Left lobe of liver (tissue), 2 donors: ENCODE measurements at places on chromosomes 6 and 20.

DNA sequence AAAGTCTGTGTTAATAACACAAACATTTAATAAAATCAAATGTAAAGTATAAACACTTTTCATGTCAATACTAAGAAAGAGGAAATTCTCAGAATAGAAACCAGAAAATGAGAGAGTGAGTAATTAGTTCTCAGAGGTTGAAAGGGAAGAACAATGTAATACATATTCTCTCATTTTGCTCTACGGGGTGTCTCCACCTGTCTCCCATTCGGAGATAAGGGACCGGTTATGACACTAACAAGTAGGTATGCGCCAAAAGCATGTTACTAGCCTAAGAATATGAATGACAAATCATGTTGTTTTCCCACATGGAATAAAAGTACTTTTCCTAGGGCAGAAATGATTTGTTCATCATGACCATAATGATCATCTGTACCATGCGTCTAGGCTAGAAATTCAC is 35.6 kb upstream of the PRELID3B start:
- no peak for DNase-seq

DNA sequence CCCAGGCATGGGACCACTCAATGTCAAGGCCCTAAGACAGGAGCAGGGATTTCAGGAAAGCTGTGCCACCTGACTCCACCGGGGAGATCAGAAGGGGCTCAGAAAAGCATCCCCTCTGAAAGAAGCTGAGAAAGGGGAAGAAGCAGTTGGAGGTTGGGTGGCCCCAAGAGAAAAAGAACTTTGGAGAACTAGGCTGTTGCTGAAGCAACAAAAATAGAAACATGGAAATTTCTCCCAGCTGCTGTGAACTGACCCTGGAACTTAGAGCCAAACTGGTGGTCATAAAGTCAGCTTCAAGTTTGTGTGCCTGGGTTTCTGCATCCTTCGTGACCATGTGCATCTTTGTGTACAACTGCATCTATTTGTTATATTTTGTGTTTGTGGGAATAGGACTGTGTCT is 534.5 kb downstream of the MAFB start:
- no peak for DNase-seq

DNA sequence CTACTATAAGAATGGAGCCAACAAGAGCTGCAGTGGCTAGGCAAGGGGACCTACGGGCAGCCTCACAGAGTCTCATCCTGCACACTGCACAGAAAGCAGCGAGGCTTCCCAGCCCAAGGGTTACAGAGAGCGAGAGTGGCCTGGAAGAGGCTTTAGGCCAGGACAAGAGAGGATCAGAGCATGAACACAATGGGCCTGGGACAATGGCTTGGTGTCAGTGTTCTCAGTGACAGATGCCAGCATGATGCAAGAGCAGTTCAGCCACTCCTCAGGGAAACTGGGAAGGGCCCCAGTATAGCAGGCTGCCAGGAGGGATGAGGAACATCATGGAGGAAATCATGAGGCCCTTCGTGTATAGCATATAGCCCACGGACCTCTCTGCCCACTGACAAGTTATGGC is 108.0 kb downstream of the NUS1 start:
- no peak for DNase-seq

- no peak for DNase-seq
Observed at GRCh38 chr6:50720623-50721022, 7.3 kb downstream of the TFAP2D start.

GRCh38 chr6:104630955-104631354 is 228.8 kb downstream of the HACE1 start:
- no peak for DNase-seq

DNA sequence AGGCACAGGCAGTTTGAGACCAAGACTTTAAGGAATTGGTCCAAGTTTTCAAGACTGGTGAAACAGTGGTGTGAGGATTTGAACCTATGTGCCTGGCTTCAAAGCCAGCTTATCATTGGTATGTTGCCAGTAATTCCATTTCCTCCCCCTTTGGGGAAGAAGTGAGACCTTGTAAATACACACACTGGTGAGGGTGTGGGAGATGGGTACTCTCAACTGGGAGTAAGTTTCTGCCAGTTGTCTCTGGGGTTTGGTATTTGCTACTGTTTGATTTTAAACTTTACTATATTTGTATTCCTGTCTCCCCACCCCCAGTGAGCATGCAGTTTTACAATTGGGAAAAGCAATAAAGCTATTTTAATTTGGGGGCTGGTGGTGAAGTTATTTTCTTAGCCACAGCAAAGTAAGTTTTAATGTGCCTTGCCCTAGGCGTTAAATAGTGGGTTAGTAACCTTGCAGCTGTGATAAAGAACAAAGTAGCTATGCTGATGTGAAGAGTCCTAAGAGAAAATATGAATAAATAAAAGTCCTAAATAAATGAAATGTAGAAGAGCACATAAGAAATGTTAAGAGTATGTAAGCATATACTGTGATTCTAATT is 31.0 kb downstream of the SNX9 start:
- DNase-seq = no peak

DNA sequence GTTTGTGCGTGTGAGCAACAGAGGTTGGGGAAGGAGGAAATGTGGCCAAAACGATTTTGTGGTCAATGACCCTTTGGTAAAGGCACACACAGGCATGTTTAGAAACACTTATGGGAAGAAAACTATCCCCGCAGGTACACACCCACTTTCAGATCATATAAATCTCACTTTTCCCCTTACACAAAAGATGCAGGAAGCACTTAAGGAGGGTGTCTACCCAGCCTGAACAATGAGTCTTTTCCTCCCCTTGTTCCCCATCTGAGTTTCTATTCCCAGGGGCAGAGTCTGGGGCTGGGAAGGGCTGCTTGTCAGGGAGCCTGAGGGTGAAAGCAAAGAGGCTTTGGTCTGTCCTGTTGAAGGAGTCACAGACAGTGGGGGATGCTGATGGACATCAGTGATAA is 193.2 kb upstream of the SALL4 start:
- DNase-seq = no peak

DNA sequence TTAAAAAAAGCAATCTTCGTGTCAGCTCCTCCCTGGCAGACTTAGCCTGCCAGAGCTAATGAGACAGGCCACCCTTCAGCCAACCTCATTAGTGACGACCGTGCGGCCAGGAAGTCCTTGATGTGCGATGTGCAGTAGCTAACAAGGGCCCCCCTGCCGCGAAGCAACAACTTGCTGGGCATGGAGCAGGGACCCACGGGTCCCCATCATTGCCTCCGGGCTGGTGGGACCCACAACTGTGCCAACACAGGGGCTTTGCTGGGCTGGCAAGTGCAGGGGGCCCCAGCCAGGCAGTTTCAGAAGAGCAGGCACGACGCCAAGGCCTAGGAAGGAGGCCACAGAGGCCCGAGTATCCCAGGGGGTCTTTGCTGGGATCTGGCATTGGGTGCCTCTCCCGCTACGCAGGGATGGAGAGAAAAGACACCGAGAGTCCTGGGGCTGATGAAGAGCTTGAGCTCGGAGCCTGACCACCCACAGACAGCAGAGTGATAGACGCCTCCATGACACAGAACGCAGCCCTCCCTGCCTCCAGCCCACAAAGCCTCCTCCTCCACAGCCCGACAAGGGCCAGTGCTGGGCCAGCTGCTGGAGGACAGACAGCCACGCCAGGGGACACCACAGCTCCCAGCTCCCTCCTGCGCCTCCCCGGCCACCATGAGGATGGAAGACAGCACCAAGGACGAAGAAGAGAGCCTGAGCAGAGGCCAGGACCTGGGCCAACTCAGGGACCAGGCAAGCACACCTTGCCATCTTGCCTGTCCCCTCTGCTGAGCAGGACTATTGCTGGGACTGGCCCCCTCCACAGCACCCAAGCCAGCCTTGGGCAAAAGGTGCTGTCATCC is 96.6 kb downstream of the YTHDF1 start:
- no peak for DNase-seq

GRCh38 chr6:135382182-135382628 is 115.3 kb downstream of the AHI1 start:
- no peak for DNase-seq

DNA sequence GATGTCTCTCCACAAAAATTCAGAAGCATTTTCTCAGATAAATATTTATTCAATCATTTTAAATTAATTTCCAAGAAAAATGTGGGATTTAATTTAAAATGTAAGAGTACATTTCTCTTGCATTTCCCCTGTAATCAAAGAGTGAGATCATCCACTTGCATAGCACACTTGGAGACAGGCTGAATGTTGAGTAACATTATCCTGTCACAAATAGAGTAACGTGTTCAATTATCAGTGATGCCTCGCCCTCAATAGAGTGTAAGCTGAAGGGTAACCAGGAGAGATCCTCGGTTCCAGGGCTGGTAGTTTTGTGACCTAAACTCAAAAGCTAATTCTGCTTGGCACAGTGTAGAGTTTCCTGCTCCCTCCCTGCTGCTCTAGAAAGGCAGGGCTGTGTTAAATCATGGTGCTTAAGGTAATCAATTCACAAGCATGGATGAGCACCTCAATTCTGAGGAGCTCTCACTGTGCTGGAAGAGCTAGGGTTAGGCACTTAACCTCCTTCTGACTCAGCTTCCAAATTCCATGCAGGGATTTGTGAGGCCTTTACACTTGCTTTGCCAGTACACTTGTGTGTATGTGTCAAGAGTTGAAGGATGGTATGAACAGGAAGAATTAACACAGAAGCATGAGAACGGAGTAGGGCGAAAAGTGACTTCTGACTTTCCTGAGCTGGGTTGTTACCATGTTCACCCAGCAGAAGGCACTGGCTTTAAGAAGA is 56.6 kb downstream of the MMUT start:
- no peak for DNase-seq

- no peak for DNase-seq
Observed at GRCh38 chr20:32539026-32539816, 45.9 kb downstream of the NOL4L start.

DNA sequence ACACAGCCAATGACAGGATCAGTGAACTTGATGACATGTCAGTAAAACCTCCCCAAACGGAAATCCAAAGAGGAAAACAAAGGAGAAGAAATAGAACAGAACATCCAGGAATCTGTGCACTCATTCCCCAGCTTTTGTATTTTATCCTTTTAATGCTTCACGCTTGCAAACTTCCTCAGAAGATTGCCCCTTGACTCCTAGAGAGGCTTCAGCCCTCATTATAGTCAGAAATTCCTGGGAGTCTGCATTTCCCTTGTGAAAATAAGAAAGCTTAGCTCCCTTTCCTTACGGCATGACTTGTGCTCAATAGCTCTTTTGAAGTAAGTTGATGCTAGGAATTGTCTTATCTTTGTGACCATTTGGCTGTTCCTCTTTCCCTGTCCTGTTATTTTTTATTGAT is 313.6 kb upstream of the OPRM1 start:
- DNase-seq = no peak

DNA sequence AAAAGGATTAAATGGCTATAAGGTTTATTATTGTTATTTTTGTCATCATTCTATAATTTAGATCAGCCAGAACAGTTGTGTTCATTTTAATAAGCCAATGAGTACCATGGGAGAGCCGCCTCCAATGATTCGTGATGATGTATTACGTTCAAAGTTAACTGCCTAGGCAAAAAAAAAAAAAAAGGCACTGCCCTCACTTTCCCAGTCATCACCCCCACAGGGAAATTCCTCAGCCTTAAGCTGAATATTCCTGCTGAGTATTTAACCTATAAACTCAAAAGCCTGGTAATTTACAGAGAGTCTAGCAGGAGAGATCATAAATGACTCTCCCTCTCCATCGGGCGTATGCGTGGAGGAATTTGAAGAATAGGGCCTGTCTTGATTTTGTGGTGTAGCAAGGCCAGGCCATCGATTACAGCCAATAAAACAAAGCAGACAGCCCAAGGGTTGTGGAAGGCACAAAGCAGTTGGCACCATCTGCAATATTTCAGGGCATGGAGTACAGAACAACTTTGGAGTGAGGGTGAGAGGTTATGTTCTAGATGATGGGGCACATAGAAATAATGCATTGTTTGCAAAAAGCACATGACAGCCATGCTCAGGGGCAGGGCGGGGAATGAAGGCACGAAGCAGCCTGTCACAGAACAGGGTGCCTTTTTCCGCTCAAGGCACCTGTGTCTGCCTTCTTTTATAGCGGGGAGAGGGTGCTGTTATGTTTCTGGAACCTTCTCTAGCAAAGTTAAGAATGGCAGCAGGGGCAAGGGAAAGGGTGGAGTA is 138.2 kb upstream of the DTNBP1 start:
- no peak for DNase-seq

- DNase-seq = no peak
Observed at GRCh38 chr20:25177890-25178321, 17.6 kb upstream of the ENTPD6 start.

- DNase-seq = no peak
Observed at GRCh38 chr20:50404419-50405234, 105.6 kb upstream of the PTPN1 start.

DNA sequence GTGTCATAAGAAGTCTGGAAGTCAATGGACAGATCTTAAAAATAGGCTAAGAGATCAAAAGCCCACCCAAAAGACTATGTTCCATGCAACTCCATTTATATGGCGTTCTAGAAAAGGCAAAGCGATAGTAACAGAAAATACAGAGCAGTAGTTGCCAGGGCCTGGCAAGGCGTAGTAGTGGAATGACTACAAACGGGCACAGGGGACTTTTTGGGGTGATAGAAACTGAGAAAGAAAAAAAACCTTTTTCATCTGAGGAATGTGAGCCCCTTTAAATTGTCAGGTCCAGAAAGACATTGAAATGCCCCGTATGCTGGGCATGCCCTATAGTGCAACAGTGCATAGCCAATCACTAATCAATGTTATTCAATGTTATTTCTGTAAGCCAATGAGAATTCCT is 47.2 kb upstream of the FAM50B start:
- DNase-seq = no peak

- DNase-seq = no peak
Observed at GRCh38 chr6:105364243-105364642, 38.6 kb downstream of the PREP start.

DNA sequence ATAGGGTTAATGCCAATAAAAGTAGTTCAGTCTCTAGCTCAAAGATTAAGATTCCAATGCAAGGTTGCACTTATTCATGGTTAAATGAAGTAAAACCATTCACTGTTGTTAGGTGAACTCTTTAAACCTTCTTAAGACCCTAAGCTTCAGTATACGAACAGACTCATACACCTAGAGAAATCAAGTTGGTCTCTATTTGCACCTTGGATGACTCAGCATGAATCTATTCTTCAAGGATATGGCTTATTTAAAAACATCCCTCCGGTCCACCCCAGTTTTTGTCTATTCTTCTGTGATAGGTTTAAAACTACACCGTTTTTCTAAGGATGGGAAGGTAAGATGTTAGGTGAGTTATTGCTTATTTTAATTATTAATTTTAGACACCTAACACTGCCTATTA is 932 bp upstream of the TAAR9 start:
- DNase-seq = no peak

GRCh38 chr6:169098116-169098515 is 155.5 kb downstream of the THBS2 start:
- DNase-seq = no peak

DNA sequence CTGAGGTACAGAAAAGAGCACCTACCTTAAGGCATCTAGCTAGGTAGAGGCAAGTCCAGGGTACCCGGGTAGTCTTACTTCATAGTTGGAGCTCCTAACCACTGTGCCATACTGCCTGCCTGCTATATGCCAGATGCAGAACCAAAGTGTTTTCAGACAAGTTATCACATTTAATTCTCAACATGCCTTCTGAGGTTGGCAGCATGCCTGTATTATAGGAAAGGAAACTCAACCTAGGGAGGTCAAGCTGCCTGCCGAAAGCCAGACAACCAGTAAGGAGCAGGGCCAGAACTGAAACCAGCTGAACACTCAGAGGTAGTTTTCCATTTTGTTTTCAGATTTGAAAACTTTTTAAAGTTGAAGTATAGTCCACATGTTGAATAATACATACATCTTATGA is 5.4 kb downstream of the CTNNBL1 start:
- no peak for DNase-seq

- no peak for DNase-seq
Observed at GRCh38 chr6:122571888-122572287, 38.3 kb upstream of the PKIB start.

- DNase-seq = no peak
Observed at GRCh38 chr6:33207552-33208090, 679 bp upstream of the RING1 start.
